Cardiac septum (tissue), 1 donor: ENCODE measurements at places on chromosomes 3 and 15. TPM values are rescaled to one million over a fixed set of nuclear protein-coding genes. Genes with fewer than 3 reads are reported as not detected.

WNT5A gene
- 0.92 TPM for total RNA-seq

SSUH2 gene
- 2.4 TPM for total RNA-seq

GHSR gene
- not detected for total RNA-seq

SKOR1 gene
- total RNA-seq = 0.24 TPM

SERPINI1 gene
- 10.5 TPM for total RNA-seq

SLC28A1 gene
- 0.83 TPM for total RNA-seq

RPL39L gene
- total RNA-seq = 5.4 TPM

DNA sequence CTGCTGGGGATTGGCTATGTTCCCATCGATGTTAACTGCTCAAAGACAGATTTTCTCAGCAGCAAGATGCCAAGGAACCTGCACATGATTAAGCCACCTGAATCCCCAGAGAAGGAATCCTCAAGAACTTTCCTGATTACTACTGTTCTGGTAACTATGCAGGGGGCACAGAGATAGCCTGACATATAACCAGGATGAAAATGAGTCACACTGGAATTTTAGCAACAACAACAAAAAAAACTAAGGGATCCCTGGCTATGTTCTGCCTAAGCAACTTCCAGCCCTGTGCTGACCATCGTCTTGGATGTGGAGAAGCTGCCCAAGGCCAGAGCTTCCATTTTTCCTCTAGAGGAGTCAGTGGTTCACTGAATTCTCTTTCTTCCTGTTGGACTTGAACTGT, 13.8 kb downstream of the RIOX2 start:
- no peak for DNase-seq

GRCh38 chr15:55204464-55204863, 7.7 kb upstream of the RSL24D1 start:
- no peak for DNase-seq

GRCh38 chr15:70023769-70024491, 73.8 kb downstream of the TLE3 start:
- peak; percentile 74 for DNase-seq

- DNase-seq = no peak
Observed at GRCh38 chr15:36363335-36363734, 216.1 kb upstream of the CDIN1 start.

- no peak for DNase-seq
Observed at GRCh38 chr3:130857336-130858026, 36.4 kb upstream of the ATP2C1 start.

DNA sequence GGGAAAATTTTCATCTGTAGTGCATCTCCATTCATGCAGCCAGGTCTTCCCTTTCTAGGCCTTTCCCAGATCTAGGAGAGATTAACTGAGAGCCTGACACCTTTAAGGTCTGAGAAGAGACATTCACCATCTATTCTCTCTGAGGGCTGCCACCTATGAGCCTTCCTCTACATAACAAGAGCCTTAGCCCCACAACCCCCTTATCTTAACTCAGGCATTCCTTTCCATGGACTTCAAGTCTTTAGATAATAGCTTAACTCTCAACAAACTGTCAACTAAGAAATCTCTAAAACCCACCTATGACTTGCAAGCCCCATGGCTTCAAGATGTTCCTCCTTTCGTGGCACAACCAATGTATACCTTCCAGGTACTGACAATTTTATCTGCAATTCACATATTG, 121.0 kb downstream of the GABRB3 start:
- no peak for DNase-seq

GRCh38 chr3:49871531-49872153, 1.9 kb upstream of the CAMKV start:
- no peak for DNase-seq

DNA sequence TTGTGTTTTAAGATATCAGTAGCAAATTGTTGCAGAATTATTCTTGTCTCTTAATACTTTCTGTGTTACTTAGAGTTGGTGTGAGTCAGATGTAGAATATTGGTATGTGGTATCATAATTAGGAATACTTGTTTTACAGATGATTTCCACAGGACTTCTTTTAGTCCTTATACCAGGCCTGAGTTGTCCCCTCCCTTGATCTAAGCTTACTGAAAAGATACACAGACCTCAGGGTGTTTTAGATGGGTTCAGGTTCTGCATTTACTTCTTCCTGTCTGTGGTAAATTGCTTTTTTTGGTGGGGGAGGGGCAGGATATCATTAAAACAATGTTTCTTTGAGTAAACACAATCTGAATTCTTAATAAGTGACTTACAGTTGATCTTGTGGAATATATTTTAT, 14.2 kb downstream of the DZIP3 start:
- DNase-seq = no peak

GRCh38 chr3:60979461-60980341, 271.6 kb downstream of the FHIT start:
- DNase-seq = no peak

DNA sequence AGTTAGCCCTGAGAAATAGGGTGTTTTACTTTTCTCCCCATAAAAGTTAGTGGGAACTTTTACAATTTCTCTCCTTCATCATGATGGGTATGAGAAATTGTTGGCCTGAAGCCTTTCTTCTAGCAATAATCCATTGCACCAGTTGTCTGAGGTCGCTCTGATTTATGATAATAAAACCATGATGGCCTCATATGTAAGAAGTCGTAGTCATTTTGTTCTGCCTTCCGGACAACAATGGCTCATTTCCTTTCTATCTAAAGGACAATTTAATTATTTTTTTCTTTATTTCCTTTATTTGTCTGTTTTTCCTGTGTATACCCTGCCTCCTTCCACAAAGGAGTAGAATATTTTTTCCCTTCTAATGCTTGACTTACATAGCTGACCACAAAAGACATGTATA, 31.6 kb upstream of the GNB4 start:
- no peak for DNase-seq
